ENCODE measurements at places on chromosomes 16 and 17. TPM values are rescaled to one million over a fixed set of nuclear protein-coding genes. Genes with fewer than 3 reads are reported as not detected.

- no peak for DNase-seq
These were observed 14.2 kb downstream of the PAM16 start for GRCh38 chr16:4336701-4337539.

DNA sequence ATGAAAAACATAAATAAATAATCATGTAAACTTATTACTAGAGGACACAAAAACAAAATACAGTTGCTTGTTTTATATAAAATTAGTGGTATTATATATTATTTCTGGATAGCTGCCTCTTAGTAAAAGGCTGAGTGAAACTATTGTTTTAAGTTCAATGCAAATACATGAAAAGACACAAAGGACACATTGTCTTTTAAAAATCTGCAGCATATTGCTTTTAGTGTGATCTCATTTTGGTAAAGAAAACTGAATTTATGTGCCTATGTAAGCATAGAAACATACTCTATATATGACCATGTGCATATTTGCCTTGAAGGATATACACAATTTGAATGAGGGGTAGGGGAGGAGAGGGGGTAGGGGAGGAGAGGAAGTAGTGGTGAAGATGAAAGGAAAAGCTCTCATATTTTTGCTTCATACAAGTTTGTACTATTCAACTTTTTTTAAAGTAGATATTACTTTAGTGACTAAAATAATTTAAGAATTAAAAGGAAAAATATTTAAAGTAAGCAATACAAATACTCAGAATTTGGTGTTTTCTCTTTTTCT, 5.8 kb downstream of the ABCA10 start:
- DNase-seq: no peak

DNA sequence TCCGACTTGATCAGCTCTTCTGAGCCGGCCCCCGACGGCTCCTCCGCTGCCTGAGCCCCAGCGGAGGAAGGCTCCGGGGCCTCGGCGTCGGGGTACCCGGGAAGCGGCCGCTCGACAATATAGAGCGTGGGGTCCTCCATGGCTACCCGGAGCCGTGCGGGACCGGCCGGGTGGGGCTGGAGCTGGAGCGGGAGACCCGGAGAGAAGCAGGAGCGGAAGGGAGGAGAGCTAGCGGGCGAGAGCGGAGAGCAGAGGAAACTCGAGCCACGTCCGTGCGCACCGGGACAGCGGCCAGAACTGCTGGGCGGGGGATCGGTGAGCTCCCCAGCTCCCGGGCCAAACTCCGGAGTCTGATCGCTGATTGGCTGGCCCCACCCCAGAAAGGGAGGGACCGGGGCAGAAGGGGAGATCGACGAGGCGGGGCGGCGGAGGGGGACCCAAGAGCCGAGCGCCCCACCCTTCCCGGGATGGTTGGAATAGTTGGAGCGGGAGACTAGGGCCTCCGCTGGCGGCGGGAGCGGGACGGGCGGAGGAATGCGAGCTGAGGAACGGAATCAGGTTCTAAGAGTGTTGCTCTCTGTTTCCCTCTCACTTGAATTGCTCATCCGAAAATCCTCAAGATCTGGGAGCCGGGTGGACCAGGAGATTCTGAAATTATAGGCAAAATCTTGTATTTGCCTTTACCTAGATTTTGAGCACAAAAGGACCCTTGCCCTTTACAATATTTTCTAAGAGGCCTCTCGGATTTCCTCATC, at the start of gene CAVIN1:
CAVIN1 (minus strand) TSS at position 299 of the 755 bp plus-strand sequence; CDS start at position 140, 159 bp downstream.
- DNase-seq: peak; percentile 99

GRCh38 chr16:52367821-52368220, 179.1 kb downstream of the TOX3 start:
- DNase-seq: no peak

GRCh38 chr17:34299956-34300577, 14.5 kb downstream of the CCL11 start:
- DNase-seq: no peak

Gene TP53TG3B
- not detected for total RNA-seq

Gene CCL17
- not detected for total RNA-seq

Gene EVPLL
- total RNA-seq: not detected

- no peak for DNase-seq
These were observed 2074.3 kb downstream of the TP53TG3F start for GRCh38 chr16:35533683-35534082.

DNA sequence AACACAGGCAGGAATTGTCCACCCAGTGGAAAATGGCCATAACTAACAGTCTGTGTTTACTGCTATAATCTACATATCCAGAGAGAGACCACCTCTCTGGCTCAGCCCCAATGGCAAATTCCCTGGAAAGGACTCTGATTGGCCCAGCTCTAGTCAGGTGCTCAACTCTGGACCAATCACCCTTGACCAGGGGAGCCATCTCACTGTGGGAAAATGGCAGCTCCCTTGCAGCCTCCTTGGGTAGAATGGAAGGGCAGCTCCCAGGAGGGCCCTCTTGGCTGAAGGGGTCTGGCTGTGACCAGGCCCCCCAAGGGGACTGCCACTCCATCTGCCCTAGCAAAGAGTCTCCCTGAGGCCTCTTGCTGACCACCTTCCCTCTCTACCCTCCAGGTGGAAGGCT, 3.1 kb downstream of the ALOX15B start:
- DNase-seq: no peak

Gene TPSAB1
- 2.1 TPM for total RNA-seq

Gene KRT24
- total RNA-seq: not detected

Gene BCL6B
- 19.8 TPM for total RNA-seq

GRCh38 chr17:52673791-52674190, 515.3 kb upstream of the CA10 start:
- DNase-seq: no peak

- DNase-seq: peak; percentile 31
These were observed 131.3 kb downstream of the AIPL1 start for GRCh38 chr17:6303664-6304063.

- DNase-seq: no peak
These were observed 6.3 kb downstream of the LMF1 start for GRCh38 chr16:964356-965035.

Gene ITGAD
- total RNA-seq: 0.24 TPM

DNA sequence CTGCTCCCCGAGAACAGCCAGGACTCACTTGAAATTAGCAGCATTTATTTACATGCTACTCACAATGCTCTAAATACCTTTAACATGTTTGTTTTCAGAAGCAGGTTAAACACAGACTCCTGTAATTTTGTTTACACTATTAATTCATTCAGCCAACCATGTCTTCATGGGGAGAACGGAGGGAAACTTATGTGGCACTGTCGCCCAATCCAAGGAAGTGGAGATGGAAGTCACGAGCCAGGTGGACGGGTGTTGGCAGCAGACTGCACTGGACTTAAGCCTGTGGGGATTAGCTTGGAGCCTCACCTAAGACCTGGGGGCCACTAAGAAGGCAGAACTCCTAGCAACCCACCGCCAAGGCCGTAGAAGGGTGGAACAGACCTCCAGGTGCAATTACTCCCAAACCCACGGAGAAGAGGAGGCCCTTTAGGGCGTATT, 8.8 kb upstream of the GFAP start:
- no peak for DNase-seq
